Left forelimb (tissue), 1 donor: ENCODE measurements at places on chromosomes 5 and 9.

DNA sequence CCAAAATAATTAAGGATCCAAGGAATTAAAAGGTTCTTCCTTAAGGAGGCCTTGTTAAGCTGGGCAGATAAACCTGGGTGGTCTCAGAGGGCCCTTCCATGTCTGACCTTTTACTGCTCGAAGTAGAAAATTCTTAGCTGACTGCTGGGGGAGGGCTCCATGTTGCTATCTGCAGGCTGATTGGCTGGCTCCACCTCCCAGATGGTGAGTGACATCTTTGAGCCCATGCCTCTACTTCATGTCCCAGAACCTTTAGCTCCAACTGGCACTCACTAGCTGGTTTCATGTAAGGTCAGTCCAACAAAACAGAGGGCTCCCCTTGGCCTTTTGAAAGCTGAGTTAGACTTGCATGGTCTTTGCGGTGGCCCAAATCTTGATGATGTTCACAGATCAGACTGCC, 188.2 kb downstream of the PAX5 start:
- no peak for DNase-seq

DNA sequence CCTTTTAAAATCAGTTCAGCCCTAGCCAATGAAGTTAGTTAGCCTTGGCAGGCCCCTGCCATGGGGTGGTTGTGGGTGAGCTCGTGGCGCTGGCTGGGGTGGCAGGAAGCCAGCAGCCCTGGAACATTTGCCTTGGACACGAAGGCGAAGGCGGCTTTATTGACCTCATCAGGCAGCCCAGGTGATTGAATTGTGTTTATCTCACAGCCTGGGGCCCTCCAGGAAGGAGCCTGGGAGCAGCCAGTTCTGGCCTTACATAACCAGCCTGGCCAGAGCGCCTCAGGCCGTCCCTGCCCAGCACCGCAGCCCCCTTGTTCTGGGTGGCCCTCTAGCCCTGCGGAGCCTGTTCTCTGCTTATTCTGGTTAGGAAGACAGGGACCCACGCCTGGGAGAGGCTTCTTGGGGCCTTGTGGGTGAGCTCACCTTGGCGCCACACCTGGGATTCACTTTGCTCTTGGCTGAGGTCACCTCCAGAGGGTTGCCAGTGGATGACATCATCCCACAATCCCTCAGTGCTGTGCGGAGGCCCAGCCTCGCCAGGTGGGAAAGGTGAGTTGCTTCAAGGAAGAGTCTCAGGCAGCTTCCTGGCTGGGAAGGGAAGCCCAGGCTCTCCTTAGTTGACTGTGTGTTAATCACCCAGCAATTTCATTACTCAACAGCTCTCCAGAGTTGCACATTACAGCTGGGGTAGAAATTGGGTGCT, 54.4 kb upstream of the RPL26L1 start:
- DNase-seq, result no peak

GRCh38 chr5:145062280-145063062, 772.7 kb downstream of the PRELID2 start:
- DNase-seq, result no peak

GRCh38 chr5:51202161-51202560, 181.1 kb upstream of the ISL1 start:
- no peak for DNase-seq

- DNase-seq, result no peak
Measured at GRCh38 chr5:2759091-2759490, 7.6 kb upstream of the IRX2 start.

DNA sequence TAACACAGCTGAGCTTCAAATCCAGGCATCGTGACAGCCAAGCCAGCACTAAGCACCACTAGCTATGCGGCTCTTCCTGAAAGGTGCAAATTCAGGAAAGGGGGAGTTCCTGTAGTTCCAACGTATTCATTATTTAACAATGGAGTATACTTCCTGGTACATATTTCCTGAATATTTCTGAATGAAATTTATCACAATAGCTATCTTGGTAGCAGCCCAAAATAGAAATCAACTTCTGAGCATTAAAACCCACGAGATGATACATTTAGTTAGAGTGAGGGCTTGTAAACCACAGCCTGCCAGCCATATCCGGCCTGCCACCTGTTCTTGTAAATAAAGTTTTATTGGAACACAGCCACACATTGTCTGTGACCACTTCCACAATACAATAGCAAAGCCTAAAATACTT, 109.7 kb upstream of the RETREG1 start:
- no peak for DNase-seq

DNA sequence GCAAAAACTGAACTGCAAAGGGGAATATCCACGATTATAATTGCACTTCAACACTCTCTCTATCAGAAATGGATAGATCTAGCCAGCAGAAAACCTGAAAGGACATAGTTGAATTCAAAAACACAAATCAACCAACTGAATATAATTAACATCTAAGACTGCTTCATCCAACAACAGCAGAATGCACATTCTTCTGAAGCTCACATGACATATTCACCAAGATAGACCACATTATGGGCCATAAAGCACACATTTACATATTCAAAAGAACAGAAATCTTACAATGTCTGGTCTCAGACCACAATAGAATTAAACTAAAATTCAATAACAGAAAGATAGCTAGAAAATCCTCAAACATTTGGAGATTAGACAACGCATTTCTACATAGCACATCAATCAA, 118.3 kb downstream of the FBXO4 start:
- no peak for DNase-seq
